Mucosa of gallbladder (tissue), 1 donor: ENCODE measurements at places on chromosomes 5 and 9.

DNA sequence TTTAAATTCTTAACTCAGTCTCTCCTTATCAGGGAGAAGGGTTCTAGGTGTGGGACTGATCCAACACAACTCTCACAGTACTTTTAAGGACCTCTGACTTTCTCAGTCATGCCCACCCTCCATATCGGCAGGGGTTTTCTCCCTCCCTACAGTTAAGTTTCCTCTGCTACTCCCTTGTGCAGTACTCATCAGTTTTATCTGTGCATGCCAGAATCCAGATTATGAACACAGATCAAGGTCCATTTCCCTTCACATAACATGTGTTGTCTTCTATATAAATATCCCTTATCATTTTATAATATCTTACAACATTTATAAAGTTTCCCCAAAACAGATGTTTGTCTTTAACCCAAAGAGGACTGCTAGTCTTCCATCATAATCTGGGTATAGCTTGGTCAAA, 986.5 kb upstream of the ARRDC3 start:
- DNase-seq = no peak

- peak; percentile 38 for DNase-seq
Observed at GRCh38 chr5:73454379-73455036, 5.9 kb upstream of the FOXD1 start.

GRCh38 chr5:132222649-132223038, 5.0 kb downstream of the P4HA2 start:
- no peak for DNase-seq

DNA sequence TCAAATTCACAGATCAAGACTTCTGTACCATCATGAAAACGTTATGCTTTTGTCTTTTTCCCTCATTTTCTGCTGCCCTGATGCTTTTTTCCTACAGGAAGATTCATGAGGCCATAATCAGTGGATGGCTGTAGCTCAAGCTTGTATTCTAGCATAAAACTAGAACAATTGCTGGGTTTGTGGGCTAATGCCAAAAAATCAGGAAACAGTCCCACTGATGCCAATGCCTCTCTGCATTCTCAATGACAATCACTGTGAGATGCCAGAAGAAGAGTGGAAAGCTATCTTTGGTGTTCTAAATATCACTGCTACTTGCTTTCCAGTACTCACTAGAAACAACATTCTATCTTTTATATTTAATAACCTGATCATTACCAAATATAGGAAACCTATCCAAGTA, 33.3 kb upstream of the FAM170A start:
- DNase-seq = no peak

DNA sequence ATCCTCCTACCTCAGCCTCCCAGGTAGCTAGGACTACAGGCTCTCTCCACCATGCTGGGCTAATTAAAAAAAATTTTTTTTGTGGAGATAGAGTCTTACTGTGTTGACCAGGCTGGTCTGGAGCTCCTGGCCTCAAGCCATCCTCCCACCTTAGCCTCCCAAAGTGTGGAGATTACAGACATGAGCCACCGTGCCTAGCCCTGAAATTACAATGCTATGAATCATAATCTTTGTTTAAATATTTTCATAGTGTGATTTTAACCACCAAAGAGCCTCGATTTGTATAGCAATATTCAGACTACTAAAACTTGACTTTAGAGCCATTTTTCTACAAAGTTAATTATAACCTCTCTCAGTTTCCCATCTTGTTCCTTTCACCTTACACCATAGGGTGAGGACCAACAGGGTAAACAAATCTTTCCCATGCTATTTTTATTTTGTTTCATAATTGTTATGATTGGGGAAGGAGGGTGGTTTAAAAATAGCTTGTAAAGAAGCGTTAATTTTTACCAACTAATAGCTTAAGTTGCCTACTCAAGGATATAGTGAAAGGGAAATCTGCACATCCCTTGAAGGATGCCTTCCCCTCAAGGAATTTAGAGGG, 32.7 kb downstream of the UBE2D2 start:
- DNase-seq = no peak

- no peak for DNase-seq
Observed at GRCh38 chr9:101618698-101619097, 23.9 kb upstream of the PPP3R2 start.

- no peak for DNase-seq
Observed at GRCh38 chr9:9499546-9499945, 1113.3 kb downstream of the PTPRD start.

GRCh38 chr5:72379936-72380335, 59.8 kb downstream of the PTCD2 start:
- DNase-seq = no peak
